Lung (tissue), 17 donors: ENCODE measurements at places on chromosomes 3 and 15. TPM values are rescaled to one million over a fixed set of nuclear protein-coding genes. Genes with fewer than 3 reads are reported as not detected.

Gene STRIT1
- total RNA-seq = not detected

Gene KIF23
- 2.2 TPM for total RNA-seq

- no peak for DNase-seq
- peaks cover 2% of the 10 kb centered on the region for H3K27me3 ChIP-seq
- no peak overlapping the region for H3K27ac ChIP-seq
- no peaks in the 10 kb centered on the region for H3K36me3 ChIP-seq
- no peaks in the 10 kb centered on the region for H3K4me1 ChIP-seq
These were observed 26.2 kb upstream of the ATG7 start for GRCh38 chr3:11245827-11246662.

- no peak for DNase-seq
- H3K4me3 ChIP-seq = no peak overlapping the region
- no peaks in the 10 kb centered on the region for H3K4me1 ChIP-seq
- no peaks in the 10 kb centered on the region for H3K27me3 ChIP-seq
- H3K36me3 ChIP-seq = no peaks in the 10 kb centered on the region
- no peak overlapping the region for H3K27ac ChIP-seq
These were observed 57.6 kb upstream of the PLXND1 start for GRCh38 chr3:129663930-129664646.

GRCh38 chr3:103794656-103795055 is 1359.8 kb downstream of the ZPLD1 start:
- H3K36me3 ChIP-seq = no peaks in the 10 kb centered on the region
- no peaks in the 10 kb centered on the region for H3K4me1 ChIP-seq
- H3K4me3 ChIP-seq = no peak overlapping the region
- H3K27ac ChIP-seq = no peak overlapping the region

- DNase-seq = no peak
- H3K4me3 ChIP-seq = no peak overlapping the region
- peak overlapping the region; percentile 36 for H3K27ac ChIP-seq
These were observed 316.2 kb upstream of the CTDSPL start for GRCh38 chr3:37545479-37545878.
